Stomach (tissue), 19 donors: ENCODE measurements at places on chromosomes 3 and 15. TPM values are rescaled to one million over a fixed set of nuclear protein-coding genes. Genes with fewer than 3 reads are reported as not detected.

SLC28A1 gene
- not detected for total RNA-seq

ARIH1 gene
- 80.0 TPM for total RNA-seq

PARP15 gene
- total RNA-seq: not detected

CLDN18 gene
- total RNA-seq: 1,096 TPM

RBM5 gene
- 290 TPM for total RNA-seq

UCN2 gene
- total RNA-seq: not detected

XXYLT1 gene
- total RNA-seq: 14.8 TPM

C2CD4A gene
- total RNA-seq: 3.0 TPM

DISP2 gene
- 0.29 TPM for total RNA-seq

SLCO3A1 gene
- 38.8 TPM for total RNA-seq

UTS2B gene
- total RNA-seq: not detected

STAB1 gene
- 213 TPM for total RNA-seq

SCN5A gene
- total RNA-seq: not detected

GADL1 gene
- not detected for total RNA-seq

OR4F6 gene
- total RNA-seq: not detected

TERC gene
- total RNA-seq: 369 TPM

FAM227B gene
- total RNA-seq: not detected

SLC15A2 gene
- total RNA-seq: 14.6 TPM

SPATA12 gene
- total RNA-seq: not detected

GOLGA8S gene
- 0.45 TPM for total RNA-seq

CIDEC gene
- 3.3 TPM for total RNA-seq

ATP10A gene
- total RNA-seq: 4.1 TPM

RLBP1 gene
- total RNA-seq: not detected

CCNL1 gene
- total RNA-seq: 63.1 TPM

IL16 gene
- total RNA-seq: 21.0 TPM

STARD5 gene
- 4.2 TPM for total RNA-seq

CRYGS gene
- not detected for total RNA-seq

CYP11A1 gene
- not detected for total RNA-seq

OR5K2 gene
- total RNA-seq: not detected

CACNA2D3 gene
- 2.9 TPM for total RNA-seq

MKRN2OS gene
- total RNA-seq: not detected

PLA2G4D gene
- total RNA-seq: not detected

ARHGEF3 gene
- total RNA-seq: 15.6 TPM

FAM219B gene
- 85.3 TPM for total RNA-seq

SEC61A1 gene
- 200 TPM for total RNA-seq

IQCF5 gene
- total RNA-seq: not detected

TUSC7 gene
- not detected for total RNA-seq

FILIP1L gene
- 54.3 TPM for total RNA-seq

LRRK1 gene
- total RNA-seq: 73.3 TPM

CATSPER2 gene
- total RNA-seq: 3.5 TPM

DCLK3 gene
- 0.92 TPM for total RNA-seq

SERINC4 gene
- not detected for total RNA-seq

RTP1 gene
- total RNA-seq: not detected

SHF gene
- total RNA-seq: 0.43 TPM

CFAP44 gene
- 16.9 TPM for total RNA-seq

HCN4 gene
- total RNA-seq: 0.45 TPM

AGTR1 gene
- total RNA-seq: 4.2 TPM

ACKR4 gene
- total RNA-seq: 16.7 TPM

PRTG gene
- total RNA-seq: 12.3 TPM

GOLGA6L2 gene
- not detected for total RNA-seq

PDE12 gene
- total RNA-seq: 3.5 TPM

SMAD6 gene
- 112 TPM for total RNA-seq

LMOD3 gene
- 4.9 TPM for total RNA-seq

TJP1 gene
- total RNA-seq: 124 TPM

RARB gene
- total RNA-seq: 7.5 TPM

XYLB gene
- 2.3 TPM for total RNA-seq

GASK1A gene
- total RNA-seq: 7.0 TPM

HYAL1 gene
- total RNA-seq: 38.4 TPM
